ENCODE measurements at places on chromosomes 2 and 18.

- peak; percentile 4 for DNase-seq
These were observed 191.9 kb upstream of the CTAGE1 start for GRCh38 chr18:22609642-22610041.

DNA sequence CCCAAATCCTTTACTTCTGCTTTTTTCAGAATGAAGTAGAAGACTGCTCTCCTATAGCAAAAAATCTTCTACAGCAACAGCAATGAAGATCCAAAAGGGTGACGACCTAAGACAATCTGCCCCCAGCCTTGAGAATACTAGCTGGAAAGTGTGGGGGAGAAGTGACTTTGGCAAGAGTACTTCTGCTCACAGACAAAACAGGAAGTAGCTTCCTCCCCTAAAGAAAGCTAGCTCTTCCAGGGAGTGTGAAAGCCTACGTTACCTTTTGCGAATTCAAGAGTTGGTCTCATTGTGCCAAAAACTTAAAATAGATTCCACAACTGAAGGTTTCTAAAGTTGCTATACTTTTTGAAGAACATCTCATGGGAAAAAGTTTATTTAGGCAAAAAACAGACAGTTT, 1069.2 kb upstream of the CHAC2 start:
- DNase-seq, result no peak

- DNase-seq, result no peak
These were observed 2.9 kb downstream of the TBR1 start for GRCh38 chr2:161418715-161419637.

- no peak for DNase-seq
These were observed 13.2 kb upstream of the CD302 start for GRCh38 chr2:159811232-159811631.

DNA sequence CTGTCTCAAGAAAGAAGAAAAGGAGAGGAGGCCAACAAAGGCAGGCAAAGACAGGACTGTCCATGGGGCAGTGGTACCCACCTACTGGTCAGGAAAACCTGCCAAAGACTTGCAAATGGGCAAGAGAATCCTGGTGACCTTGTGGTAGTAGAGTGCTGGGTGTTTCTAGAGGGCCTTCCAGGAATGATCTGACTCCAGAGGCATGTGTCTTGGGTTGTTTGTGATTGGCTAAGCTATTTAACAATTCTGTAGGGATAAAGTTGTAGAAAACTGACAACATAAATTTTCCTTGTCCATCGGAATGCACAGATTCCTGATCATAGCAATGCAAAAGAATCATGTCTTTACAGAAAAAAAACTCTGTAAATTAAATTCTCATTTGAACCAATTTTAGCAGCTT, 68.5 kb upstream of the ZNF532 start:
- DNase-seq, result no peak

DNA sequence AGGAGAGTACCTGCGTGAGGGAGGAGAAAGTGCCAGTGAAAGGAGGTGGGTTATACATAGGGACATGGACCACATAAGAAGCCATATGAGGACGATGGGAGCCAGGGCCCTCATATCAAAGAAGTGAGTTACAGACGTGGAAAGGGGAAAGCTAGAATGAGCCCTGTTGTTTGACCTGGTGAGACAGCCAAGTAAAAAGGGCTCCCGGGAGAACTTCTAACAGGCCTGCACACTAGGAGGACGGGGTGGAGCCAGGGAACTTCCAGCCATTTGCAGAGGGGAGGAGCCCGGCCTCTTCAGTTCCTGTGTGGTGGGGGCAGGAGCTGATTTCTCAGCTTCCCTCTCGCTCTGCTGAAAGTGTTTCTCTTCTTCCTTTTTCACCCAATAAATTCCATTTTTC, 84.1 kb upstream of the SLC66A3 start:
- peak; percentile 15 for DNase-seq

DNA sequence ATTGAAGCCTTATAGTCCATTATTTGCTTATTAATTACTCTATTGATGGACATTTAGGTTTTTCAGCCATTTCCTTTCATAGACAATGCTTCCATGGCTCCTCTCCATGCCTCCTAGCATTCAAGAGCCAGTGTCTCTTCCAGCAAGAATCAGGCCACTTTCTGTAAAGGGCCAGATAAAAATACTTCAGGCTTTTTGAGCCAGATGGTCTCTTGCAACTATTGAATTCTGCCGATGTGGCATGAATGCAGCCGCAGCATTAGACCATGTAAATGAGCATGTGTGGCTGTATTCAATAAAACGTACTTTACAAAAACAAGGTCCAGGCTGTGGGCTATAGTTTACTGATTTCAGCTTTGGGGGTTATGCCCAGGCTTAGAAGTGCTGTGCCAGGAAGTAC, 38.5 kb downstream of the TRAF3IP1 start:
- DNase-seq, result no peak
